Activated gamma-delta T cell treated with Interleukin-2 at 50 U/mL for 16 hours (primary cell): ENCODE measurements at places on chromosomes 12 and 14.

DNA sequence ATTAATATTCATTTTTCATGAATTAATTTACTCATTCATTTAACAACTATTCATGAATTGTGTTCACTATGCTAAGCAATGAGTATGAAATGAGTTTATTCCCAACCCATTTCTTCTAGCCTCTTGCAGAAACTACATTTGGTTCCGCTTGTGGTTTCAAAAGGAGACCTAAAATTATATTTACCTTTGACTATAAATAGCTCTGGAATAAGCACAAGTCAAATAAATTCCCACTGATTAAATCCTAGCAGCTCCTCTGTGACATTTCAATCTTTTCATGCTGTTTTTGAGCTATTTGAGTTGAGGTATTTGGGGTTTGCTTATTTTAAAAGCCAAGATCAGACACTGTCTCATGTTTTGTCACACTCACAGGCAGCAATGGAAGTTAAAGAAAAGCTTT lies 46.9 kb downstream of the DUSP6 start:
- DNase-seq: no peak

GRCh38 chr12:104591257-104591885 lies 134.6 kb downstream of the CHST11 start:
- DNase-seq: no peak

- no peak for DNase-seq
Measured at GRCh38 chr14:92632546-92633273, 115.7 kb downstream of the LGMN start.

- DNase-seq: no peak
Measured at GRCh38 chr14:52241087-52241793, 26.3 kb upstream of the PTGDR start.

GRCh38 chr14:85535991-85536832 lies 6.3 kb downstream of the FLRT2 start:
- no peak for DNase-seq

GRCh38 chr12:103794309-103795213 lies 46.5 kb downstream of the NT5DC3 start:
- no peak for DNase-seq

DNA sequence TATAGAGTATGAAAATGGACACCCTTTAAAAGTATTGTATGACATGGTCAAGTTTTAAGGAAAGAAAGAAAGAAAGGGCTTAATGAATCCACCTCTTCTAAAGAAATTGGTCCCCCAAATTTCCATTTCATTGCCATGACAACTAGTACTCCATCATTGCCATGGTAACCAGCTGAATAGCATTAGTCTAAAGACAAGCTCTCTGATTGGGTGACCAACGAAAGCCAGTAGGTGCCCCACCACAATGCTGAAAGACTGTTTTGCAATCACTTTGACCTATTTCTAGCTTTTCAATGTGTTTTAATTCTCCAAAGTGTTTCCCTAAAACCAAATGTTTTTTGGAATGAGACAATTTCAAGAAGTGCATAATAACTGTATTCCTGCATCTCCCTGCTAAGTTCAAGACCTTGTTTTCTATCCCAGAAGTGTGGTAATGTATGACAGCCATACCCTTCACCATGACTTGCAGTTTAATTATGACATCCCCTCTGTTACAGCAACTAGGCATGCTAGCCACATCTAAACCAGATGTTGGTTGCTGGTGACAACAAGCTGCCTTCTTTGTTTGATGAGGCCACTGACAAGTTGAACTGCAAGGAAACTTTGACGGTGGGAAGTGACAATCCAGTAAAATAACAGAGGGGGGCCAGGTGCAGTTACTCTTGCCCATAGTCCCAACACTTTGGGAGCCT lies 46.7 kb downstream of the KICS2 start:
- no peak for DNase-seq

DNA sequence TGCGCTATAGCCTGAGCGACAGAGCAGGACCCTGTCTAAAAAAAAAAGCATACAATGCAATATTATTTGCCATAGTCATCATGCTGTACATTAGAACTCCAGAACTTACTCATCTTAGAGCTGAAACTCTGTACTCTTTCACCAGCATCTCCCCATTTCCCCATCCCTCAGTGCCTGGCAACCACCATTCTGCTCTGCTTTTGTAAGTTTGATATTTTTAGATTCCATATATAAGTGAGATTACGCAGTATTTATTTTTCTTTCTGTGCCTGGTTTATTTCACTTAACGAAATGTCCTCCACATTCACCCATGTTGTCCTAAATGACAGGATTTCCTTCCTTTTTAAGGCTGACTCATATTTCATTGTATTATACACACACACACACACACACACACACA lies 121.8 kb downstream of the BBS10 start:
- no peak for DNase-seq
